ENCODE measurements at places on chromosomes 7 and 10.

GRCh38 chr7:133482599-133482998 is 229.7 kb downstream of the EXOC4 start:
- DNase-seq = no peak

GRCh38 chr10:48574817-48575380 is 30.0 kb downstream of the ARHGAP22 start:
- no peak for DNase-seq

DNA sequence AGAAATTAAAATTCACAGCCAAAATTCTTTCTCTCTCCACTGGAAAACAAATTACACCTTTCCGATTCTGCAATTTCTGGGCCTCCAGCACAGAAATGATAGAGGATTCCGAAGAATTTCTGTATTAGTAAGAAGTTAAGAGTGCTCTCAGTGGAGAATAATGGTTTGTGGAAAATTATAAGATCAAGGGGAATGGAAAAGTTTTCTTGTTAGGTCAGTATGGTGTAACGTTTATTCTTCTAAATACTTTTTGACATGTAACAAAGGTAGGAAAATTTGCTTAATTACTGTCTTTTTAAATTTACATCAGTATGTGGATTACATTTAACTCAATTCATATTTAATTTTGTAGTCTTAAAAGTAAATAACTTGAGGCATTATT is 288.3 kb upstream of the NFE2L3 start:
- no peak for DNase-seq

DNA sequence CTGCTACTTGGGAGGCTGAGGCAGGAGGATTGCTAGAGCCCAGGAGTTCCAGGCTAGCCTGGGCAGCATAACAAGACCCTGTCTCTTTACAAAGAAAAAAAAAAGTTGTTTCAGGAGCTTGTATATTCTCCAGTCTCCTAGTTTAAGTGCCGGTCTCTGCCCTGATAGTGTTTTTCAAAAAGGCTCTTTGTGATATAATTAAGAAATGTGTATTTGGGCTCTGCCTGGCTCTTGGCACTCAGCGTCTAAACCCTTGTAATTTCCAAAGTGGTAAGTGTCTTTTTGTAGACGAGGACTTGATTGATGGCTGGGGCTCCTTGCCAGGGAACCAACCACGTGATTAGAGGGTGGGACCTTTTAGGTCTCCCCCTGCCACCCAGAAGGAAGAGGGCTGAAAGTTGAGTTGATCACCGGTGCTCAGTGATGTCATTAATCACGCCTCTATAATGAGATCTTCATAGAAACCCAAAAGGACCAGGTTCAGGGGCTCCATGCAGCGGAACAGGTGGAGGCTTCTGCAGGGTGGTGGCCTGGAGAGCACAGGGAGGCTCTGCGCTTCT is 4.4 kb downstream of the EIF3B start:
- DNase-seq = no peak

- no peak for DNase-seq
These were observed 69.5 kb downstream of the ARID5B start for GRCh38 chr10:61971003-61971325.

DNA sequence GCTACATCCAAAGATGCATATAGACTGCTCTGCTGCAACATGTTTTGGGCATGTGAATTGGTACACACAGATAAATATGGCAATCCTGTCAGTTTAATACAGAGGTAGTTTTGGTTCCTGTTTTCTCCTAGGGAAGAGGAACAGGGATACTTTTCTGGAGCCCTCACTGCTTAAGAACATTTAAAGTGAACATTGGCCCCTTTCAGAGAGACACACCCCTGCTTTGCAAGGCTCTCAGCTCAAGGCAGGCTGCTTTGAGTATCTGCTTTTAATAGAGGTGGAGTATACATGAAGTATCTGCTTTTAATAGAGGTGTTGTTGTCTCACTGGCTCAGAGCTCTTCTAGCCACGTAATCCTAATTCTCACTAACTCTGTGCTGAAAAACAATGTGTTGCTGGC is 38.9 kb downstream of the CYP51A1 start:
- DNase-seq = no peak

Measured in activated CD4-positive, alpha-beta T cell treated with anti-CD3 and anti-CD28 coated beads for 24 hours (primary cell).